ENCODE measurements at places on chromosomes 12 and 14.

DNA sequence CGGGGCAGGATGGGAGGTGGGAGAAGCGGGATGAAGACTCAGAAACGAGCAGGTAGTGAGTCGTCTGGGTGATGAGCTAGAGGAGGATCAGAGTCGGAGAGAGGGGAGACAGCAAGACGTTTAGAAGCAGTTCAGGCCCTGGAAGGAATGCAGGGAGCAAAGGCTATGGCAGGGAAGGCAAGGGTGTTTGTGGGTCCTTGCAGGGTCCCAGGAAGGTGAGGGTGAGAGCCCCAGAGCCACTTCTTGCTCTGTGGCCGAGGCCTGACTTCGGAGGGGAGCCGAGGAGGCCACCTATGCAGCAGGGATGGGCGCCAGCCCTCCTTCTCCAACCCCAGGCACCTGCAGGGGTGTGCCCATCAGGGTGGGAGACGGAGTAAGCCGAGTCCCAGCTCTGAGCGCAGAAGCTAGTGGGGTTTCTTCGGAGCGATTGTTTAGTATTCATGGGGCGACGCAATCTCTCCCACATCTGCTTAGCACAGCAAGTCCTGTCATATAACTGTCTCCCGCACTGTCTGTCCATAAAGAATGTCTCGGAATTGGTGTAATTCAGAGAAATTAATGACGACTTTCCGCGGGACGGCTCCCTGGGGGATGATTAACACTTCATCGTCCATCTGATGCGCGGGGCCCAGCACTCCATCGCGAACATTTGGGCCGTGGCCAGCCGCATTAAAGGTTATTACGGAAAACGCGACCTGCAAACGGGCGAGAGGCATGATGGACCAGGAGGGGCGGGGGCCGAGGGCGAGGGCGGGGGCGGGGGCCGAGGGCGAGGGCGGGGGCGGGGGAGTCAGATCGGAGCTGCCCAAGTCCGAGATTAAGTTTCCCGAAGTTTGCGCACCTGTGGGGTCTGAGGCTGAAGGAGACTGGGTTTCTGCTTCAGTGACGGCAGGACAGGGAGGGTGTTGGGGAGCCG lies 12.2 kb upstream of the CALCOCO1 start:
- DNase-seq = no peak

DNA sequence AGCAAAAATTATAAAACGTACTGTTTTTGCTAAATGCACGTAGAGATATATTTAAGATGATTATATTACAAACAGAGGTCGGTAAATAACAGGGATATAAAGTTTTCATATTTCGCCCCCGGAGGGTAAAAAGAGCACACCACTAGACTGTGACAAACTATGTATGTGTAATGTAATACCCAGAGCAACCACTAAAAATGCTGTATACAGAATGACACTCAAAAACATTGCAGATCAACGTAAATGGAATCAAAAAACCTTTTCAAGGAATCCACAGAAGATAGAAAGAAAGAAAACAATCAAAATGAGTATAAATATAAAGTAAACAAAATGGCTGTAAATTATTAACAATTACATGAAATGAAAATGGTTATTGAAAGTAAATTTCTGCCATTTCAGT lies 37.6 kb upstream of the PRB4 start:
- DNase-seq = no peak

- DNase-seq = no peak
Measured at GRCh38 chr14:39581474-39581873, 149.2 kb upstream of the FBXO33 start.

- no peak for DNase-seq
Measured at GRCh38 chr12:127277882-127278281, 989.1 kb upstream of the TMEM132C start.

DNA sequence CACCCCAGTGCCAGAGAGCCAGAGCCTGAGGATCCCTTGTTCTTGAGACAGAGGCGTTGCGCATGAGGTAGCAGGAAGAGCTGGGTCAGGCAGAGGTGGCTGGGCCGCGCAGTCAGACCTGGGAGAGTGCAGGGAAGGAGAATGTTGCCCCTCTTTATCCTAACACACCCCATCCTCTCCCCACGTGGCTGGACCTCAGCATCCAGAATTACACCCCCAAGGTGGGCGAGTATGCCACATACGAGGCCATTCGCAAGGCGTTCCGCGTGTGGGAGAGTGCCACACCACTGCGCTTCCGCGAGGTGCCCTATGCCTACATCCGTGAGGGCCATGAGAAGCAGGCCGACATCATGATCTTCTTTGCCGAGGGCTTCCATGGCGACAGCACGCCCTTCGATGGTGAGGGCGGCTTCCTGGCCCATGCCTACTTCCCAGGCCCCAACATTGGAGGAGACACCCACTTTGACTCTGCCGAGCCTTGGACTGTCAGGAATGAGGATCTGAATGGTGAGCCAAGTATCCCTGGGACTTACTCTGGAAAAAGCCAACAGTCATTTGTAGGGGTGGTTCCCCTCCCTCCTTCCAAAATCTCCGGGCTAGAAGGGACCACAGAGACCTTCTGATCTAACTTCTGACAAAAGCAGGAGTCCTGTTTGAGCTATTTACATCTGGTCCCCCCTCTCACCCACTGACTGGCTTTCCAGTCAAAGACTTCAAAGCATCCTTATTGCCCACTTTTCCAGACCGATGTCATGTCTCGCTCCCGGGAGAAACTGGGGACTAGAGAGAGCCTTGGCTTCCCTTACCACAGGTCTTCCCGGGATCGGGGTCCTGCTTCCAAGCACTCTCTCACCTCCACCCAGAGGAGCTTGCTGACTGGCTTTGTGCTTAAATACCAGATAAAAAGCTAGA lies 6.1 kb downstream of the MMP14 start:
- no peak for DNase-seq

GRCh38 chr14:24436355-24437019 lies 6.1 kb downstream of the SDR39U1 start:
- peak; percentile 47 for DNase-seq

GRCh38 chr14:36988568-36988967 lies 183.8 kb downstream of the SLC25A21 start:
- no peak for DNase-seq

- DNase-seq = no peak
Measured at GRCh38 chr14:22752422-22752821, 14.1 kb upstream of the OXA1L start.

GRCh38 chr14:62592877-62593276 lies 452.4 kb downstream of the KCNH5 start:
- no peak for DNase-seq

Data from central memory CD4-positive, alpha-beta T cell (primary cell).